ENCODE measurements at places on chromosomes 2 and 18.

- DNase-seq, result no peak
These were observed 226.0 kb upstream of the PXDN start for GRCh38 chr2:1970341-1970740.

DNA sequence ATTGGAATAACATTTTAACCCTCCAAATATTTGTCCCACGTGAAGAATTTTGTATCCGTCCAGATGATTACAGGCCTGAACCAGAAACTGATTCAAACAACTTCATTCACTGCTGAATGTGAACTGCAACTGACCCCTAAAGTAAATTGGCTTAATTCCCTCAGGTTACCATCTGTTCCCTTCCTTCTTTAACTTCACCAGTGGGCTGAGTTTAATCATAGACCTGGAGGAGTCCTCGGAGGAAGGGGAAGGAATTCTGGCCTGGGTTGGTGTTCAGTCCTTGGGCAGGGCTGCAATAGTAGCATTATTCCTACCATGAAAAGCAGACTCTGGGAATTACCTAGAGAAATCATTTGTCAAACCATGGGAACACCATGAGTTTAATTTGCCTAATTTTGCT is 207.4 kb downstream of the TMEM247 start:
- DNase-seq, result no peak

DNA sequence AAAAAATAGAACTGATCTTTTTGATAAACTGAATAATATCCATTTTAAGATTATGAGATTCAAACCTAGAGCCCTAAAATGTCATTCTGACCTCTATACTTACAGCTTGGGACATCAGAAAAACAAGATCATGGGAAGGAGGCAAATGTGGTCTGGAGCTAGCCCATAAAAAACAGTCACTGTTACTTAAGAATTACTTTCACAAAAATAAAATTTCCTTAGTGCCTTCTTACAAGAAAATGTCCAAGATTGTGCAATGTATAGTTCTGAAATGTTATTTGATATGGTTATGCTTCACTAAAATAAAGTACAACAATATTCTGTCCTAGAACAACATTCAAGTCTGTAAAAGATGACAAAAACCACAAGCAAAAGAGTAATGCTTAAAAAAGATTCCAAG is 247.6 kb downstream of the DYM start:
- DNase-seq, result no peak

GRCh38 chr18:6683112-6683876 is 46.2 kb upstream of the ARHGAP28 start:
- no peak for DNase-seq

DNA sequence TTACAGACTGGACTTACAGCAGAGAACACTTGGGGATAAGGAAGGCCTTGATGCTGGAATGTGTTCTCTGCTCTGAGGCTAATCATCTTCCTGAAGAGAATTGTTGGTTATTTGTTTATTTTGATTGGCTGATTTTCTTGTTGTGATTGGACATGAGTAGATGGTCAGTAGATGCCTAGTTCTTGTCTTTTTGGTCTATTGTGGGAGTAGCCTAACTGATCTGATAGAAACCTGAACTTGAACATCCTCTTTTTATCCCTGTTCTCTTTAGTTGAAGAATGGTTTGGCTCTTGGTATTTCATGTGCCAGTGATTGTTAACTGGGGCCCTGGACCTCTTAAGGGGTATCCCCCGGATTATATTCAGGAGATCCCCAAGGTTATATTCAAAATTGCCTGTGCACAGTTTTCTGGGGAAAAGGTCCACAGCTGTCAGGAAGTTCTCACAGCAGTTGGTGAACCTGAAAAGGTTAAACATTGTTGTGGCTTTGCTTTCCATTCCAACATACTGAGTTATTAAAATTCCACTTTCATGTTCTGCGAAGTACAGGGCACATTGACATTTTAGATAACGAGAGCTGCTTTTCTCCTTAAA is 13.6 kb downstream of the TWSG1 start:
- DNase-seq, result no peak

- DNase-seq, result no peak
These were observed 1273.6 kb upstream of the SLC39A10 start for GRCh38 chr2:194383401-194383800.

- DNase-seq, result no peak
These were observed 16.3 kb upstream of the EPHA4 start for GRCh38 chr2:221588306-221588985.

- no peak for DNase-seq
These were observed 37.0 kb downstream of the TPRKB start for GRCh38 chr2:73700131-73700611.

DNA sequence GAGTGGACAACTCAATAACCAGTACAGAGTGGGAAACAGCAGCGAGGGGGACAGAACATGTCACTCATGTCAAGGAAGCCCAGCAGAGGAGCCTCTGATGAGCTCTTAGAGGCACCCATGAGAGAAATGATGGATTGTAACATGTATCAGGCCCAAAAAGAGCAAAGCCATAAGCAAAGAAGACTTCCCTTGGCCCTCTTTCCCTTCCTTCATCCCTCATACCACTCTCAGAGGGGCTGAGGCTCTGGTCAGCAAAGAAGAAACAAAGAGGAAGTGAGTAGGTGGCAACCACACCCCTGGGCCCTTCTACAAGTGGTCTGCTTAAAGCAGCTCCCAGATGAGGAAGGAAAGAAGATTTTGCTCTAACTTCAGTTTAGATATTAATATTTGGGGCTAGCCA is 112.8 kb downstream of the CDC42EP3 start:
- no peak for DNase-seq

GRCh38 chr2:172765662-172766061 is 30.0 kb downstream of the RAPGEF4 start:
- DNase-seq, result no peak

DNA sequence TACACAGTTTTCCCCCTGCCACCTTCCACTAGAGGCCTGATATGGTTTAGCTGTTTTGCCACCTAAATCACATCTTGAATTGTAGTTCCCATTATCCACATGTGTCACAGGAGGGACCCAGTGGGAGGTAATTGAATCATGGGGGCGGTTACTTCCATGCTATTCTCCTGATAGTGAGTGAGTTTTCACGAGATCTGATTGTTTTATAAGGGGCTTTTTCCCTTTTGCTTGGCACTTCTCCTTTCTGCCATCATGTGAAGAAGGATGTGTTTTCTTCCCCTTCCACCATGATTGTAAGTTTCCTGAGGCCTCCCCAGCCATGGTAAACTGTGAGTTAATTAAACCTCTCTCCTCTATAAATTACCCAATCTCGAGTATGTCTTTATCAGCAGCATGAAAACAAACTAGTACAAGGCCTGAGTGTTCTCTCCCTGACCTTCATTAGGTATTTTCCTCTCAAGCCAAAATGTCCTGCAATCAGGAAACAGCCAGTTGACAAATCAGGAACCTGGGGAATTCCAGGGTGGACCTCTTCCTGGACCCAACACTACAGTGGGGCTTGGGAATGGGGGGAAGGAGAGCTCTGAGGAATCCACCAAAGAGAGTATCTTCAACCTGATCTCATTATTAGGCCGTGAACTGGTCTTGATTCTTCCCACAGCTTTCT is 129.9 kb downstream of the TXNL1 start:
- DNase-seq, result peak; percentile 14

GRCh38 chr2:105575499-105576025 is 169.2 kb upstream of the NCK2 start:
- no peak for DNase-seq

- DNase-seq, result no peak
These were observed 641.9 kb downstream of the ZEB2 start for GRCh38 chr2:143877876-143878530.

DNA sequence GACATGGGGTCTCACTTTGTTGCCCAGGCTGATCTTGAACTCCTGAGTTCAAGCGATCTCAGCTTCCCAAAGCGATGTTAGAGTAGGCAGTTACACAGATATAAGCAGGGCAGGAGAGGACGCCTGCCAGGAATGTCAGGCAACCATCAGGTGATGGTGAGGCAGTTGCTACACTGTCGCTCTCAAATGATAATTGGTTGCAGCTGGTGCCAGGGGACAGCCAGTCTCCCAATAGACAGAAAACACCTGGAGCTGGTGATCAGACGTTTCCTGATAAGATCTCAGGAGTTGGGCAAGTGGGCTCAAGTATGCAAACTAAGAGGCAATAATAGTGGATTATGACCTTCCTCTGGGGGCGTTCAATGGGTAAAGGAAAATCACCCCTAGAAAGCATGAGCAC is 163.1 kb upstream of the RGPD4 start:
- DNase-seq, result no peak

DNA sequence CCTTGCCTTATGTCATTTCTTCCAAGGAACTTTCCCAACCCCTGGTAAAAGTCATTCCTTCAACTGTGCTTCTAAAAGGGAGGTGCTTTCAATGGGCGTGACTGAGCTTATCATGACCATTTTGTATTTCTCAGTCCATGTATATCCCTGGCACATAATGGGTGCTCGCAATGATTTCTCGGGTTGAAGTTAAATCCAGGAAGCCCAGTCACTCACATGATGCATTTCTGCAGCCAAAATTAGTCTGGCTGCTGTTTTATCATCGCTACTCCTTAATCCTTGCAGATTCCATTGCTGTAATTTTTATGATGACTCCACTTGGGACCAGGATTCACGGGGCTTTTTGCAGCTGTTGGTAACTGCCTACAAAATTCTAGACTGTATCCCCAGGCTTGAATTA is 25.9 kb upstream of the RFX8 start:
- DNase-seq, result no peak

DNA sequence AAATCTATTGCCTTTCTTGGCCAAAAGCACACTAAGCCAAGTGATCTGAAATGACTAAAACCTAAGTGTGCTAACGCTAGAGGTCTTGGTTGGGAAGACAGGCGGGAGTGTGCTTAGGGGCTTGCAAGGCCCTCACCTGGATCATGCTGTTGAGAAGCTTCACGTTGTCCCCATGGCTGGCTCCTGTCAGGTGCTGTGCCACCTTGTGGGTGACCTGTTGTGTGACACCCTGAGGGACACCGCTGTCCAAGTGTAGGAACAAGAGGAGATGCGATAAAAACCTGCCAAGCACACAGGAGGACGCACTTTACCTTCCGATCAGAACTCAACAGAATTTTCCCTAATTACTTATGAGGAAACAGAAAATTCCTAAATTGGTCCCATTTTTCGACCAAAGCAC is 50.8 kb downstream of the EPG5 start:
- no peak for DNase-seq

DNA sequence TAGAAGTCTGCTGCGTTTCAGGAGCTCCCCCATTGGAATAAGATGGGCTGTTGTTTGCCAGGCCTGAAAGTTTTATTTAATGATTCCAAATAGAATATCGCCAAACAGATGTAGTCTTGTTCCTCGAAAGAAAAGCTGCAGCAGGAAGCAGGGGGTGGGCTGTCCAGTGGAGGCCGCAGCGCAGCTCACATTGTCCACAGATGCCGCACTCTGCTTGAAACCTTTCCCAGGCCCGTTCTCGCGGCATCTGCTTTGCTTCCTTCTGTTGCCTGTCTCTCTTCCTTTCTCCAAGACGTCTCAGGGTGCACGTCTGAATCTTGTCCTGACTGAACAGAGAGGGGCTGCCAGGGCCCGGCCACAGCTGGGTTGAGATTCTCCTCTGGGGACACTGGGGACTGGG is 12.4 kb upstream of the IGFBP2 start:
- no peak for DNase-seq

DNA sequence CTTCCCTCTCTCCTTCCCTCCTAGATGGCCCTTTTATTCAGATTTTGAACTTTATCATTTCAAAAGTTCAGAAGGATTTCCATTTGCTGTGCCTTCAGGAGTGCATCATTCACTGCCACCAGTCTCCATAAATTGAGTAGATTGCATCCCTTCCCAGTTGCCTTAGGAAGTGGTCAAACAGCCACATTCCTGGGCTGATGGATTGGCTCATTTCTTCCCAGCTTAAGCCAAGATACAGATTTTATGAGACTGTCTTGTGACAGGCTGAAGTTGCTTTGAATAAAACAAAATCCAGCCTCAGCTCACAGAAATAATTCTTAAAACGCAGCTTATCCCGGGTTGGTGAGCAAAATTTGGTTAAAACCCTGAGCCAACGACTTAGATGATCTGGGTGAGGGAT is 9.8 kb downstream of the NRP2 start:
- no peak for DNase-seq

DNA sequence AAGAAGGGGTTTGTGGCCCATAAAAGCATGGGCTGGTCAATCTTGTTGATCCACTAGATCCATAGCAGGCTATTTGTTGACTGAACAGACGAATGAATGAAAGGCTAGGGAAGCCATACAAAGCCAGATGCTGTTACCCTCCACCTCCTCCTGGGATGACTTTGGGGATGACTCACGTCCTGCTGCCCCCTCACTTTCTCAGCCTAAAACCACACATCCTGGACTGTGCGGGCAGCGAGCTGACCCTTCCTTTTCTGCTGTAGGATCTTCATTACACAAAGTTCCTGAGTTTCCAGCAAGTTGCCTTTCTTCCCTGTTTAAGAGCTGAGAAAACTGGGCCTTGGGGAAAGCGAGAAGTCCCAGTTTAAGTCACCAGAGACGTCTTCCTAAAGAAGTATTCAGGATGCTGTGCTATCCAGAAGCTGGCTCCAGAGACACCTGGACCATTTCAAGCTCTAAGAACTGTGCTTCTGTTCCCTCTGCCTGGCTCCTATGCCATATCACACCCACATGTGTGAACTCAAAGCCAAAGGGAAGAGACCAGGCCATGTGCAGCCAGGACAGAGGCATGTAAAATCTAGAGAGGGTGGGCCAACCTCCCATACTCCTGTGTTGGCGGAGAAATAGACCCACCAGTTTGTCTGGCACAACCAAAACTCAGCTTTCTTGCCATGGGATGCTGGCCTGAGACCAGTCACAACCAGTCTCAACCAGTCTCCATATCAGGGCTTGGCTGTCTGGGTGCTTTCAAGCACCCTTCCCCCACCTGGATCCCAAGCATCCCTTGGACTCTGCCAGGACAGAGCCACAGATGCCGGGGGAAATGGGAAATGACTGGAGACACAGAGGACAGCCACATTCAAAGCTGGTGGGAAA is 4.7 kb upstream of the SLC20A1 start:
- DNase-seq, result no peak

DNA sequence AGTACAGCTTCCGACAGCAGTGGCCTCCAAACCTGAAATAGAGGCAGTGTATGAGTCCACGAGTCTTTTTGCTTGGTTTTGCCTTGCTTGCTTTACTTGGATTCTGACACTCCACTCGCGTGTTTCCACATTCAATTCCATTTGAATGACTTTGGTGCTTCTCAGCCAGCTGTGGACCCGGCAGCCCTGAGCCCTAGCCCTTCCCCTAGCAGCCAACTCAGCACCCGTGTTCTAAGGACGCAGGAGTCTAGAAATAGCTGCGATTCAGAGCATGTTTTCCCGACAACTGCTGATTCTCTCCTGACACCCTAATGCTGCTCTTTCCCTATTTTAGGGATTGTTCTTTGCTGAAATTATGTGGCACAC is 20.6 kb downstream of the LRRFIP1 start:
- no peak for DNase-seq

DNA sequence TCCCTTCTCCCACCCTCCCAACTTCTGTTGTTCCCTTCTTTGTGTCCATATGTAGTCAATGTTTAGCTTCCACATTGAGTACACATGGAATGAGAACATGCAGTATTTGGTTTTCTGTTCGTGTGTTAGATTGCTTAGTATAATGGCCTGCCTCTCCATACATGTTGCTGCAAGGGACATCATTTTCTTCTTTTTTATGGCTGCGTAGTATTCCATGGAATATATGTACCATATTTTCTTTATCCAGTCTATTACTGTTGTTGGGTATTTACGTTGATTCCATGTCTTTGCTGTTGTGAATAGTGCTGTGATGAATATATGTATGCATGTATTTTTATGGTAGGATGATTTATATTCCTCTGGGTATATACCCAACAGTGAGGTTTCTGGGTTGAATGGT is 42.0 kb downstream of the NUP35 start:
- DNase-seq, result no peak

- DNase-seq, result peak; percentile 69
These were observed 172.9 kb upstream of the SETBP1 start for GRCh38 chr18:44507729-44508325.

All from glomerular endothelial cell (primary cell).